A673 (cell line): ENCODE measurements at places on chromosomes 6 and 20. TPM values are rescaled to one million over a fixed set of nuclear protein-coding genes. Genes with fewer than 3 reads are reported as not detected.

DNA sequence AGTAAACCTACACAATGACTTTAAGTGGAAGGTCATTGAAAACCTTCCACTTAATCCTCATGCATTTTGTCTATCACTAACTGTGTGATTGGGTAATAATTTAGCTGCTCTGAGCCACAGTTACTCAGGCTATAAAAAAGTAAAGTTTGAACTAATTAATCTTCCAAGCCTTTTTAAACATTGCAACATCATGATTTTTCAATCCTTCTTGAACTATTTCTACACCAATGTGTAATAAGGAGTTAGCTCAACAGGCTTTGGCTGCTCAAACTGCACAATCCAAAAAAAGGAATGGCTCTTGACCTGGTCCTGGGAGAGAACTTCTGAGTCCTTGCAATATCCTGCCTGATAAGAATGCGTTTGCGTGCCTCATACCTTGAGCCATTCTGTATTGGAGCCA, 34.8 kb upstream of the FILIP1 start:
- DNase-seq = no peak
- no peak overlapping the region for H3K4me3 ChIP-seq
- no peak overlapping the region for H3K27ac ChIP-seq
- H3K4me1 ChIP-seq = peaks cover 11% of the 10 kb centered on the region
- no peaks in the 10 kb centered on the region for H3K36me3 ChIP-seq

DNA sequence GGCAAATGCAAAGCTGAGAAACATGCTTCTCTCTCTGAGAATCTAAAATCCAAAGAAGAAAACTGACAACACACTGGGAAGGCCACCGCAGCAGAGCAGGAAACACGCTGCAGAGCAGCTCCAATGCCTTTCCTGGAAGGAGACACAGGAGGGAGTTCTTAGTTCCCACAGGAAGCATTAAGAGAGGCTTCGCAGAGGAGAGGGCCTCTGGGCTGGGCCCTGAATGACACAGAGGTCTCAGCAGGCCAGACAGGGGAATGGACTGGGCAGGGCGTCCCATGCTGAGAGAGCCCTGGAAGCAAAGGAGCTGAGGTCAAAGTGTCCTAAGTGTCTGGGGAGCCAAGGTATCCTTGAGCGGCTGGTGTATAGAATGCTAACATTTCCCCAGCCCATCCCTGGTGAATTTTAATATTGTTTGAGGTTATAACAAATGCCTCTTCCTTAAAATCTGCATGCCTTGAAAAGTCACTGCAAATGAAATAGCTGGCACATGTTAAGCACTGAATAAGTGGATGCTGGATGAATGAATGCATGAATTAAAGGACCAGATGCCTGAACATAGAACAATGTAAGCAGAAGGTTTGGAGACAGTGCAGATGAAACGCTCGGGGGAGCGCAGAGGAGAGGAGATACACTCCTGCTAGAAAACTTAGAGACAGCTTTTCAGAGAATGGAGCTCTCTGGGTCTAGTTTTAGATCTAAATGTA, 110.0 kb upstream of the SYNDIG1 start:
- no peaks in the 10 kb centered on the region for H3K36me3 ChIP-seq
- DNase-seq = no peak
- H3K27me3 ChIP-seq = no peaks in the 10 kb centered on the region
- H3K4me1 ChIP-seq = no peaks in the 10 kb centered on the region
- no peak overlapping the region for H3K4me3 ChIP-seq

GRCh38 chr6:6751619-6752023, 163.1 kb downstream of the LY86 start:
- DNase-seq = peak; percentile 74
- H3K27me3 ChIP-seq = no peaks in the 10 kb centered on the region
- no peaks in the 10 kb centered on the region for H3K36me3 ChIP-seq
- H3K4me3 ChIP-seq = no peak overlapping the region
- peak overlapping the region; percentile 39 for H3K27ac ChIP-seq

GRCh38 chr20:2692886-2693285, 306 bp downstream of the EBF4 start:
- peaks cover 43% of the 10 kb centered on the region for H3K27me3 ChIP-seq
- no peak for DNase-seq
- H3K4me1 ChIP-seq = peaks cover 4% of the 10 kb centered on the region
- no peaks in the 10 kb centered on the region for H3K36me3 ChIP-seq
- no peak overlapping the region for H3K27ac ChIP-seq

GRCh38 chr20:884983-885952, 30.9 kb downstream of the ANGPT4 start:
- H3K36me3 ChIP-seq = no peaks in the 10 kb centered on the region
- no peak for DNase-seq
- no peak overlapping the region for H3K27ac ChIP-seq
- no peaks in the 10 kb centered on the region for H3K27me3 ChIP-seq

GRCh38 chr6:163335671-163336545, 78.6 kb upstream of the QKI start:
- no peaks in the 10 kb centered on the region for H3K27me3 ChIP-seq
- H3K36me3 ChIP-seq = no peaks in the 10 kb centered on the region
- H3K27ac ChIP-seq = no peak overlapping the region
- H3K4me3 ChIP-seq = no peak overlapping the region

SAMHD1 gene
- 10.0 and 10.9 TPM in 2 replicates for total RNA-seq
